ENCODE measurements at places on chromosomes 7 and 10.

DNA sequence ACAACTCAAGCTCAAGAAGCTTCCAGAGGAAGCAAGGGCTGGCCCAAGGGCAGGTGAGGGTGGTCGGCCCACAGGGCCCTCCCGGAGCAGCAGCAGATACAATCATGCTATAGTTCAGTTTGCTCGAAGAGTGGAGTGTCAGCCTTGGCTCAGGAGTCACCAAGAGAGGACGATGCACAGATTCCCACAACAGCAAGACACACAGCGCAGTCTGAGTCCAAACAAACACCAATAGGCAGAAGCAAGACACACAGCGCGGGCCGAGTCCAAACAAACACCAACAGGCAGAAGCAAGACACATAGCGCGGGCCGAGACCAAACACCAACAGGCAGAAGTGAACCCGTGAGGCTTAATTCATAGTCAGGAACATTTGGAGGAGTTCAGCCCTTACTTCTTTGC is 138.4 kb downstream of the PTPRN2 start:
- no peak overlapping the region for H3K4me3 ChIP-seq
- H3K36me3 ChIP-seq: no peaks in the 10 kb centered on the region
- H3K27me3 ChIP-seq: no peaks in the 10 kb centered on the region
- DNase-seq: no peak

DNA sequence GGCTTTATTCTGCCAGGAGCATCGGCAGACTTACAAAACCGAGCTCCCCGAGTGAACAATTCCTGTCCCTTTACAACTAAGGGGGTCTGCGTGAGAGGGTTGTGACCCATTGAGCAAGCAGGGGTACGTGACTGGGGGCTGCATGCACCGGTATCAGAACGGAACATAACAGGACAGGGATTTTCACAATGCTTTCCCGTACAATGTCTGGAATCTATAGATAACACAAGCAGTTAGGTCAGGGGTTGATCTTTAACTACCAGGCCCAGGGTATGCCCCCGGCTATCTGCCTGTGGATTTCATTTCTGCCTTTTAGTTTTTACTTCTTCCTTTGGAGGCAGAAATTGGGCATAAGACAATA is 38.1 kb upstream of the GSDME start:
- H3K27ac ChIP-seq: peak overlapping the region; percentile 56
- peak overlapping the region; percentile 23 for H3K4me3 ChIP-seq
- DNase-seq: peak; percentile 29
- H3K27me3 ChIP-seq: no peaks in the 10 kb centered on the region

GRCh38 chr7:106065575-106066500 is 46.3 kb downstream of the SYPL1 start:
- H3K36me3 ChIP-seq: no peaks in the 10 kb centered on the region
- peak overlapping the region; percentile 11 for H3K27ac ChIP-seq
- peaks cover 11% of the 10 kb centered on the region for H3K27me3 ChIP-seq
- H3K4me3 ChIP-seq: peak overlapping the region; percentile 50
- DNase-seq: peak; percentile 33

DNA sequence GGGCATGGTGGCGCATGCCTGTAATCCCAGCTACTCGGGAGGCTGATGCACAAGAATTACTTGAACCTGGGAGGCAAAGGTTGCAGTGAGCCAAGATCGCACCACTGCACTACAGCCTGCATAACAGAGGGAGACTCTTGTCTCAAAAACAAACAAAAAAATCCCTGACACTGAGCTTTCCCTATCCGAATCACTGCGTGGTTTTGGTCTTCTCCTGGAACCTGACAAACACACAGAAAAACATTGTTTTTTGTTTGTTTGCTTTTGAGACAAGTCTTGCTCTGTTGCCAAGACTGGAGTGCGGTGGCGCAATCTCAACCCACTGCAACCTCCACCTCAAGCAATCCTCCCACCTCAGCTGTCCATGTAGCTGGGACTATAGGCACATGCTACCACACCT is 50.4 kb upstream of the PTPRN2 start:
- H3K36me3 ChIP-seq: peaks cover 10% of the 10 kb centered on the region
- H3K27ac ChIP-seq: peak overlapping the region; percentile 64
- H3K4me3 ChIP-seq: no peak overlapping the region
- peak; percentile 72 for DNase-seq

DNA sequence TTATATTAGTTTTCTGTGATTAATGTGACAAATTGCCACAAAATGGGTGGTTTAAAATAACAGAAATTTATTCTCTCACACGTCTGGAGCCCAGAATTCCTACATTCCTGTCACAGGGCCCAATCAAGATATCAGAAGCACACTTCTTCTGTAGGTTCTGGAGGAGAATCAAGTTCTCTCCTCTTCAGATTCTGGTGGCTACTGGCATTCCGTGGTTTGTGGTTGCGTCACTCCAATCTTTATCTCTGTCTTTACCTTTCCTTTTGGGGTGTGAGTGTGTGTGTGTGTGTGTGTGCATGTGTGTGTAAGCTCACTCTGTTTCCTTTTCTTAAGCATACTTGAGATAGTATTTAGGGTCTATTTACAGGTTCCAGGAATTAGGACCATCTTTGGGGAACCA is 115.5 kb upstream of the DKK1 start:
- H3K27ac ChIP-seq: no peak overlapping the region
- H3K4me1 ChIP-seq: no peaks in the 10 kb centered on the region
- DNase-seq: no peak
- H3K27me3 ChIP-seq: no peaks in the 10 kb centered on the region
- no peaks in the 10 kb centered on the region for H3K36me3 ChIP-seq

DNA sequence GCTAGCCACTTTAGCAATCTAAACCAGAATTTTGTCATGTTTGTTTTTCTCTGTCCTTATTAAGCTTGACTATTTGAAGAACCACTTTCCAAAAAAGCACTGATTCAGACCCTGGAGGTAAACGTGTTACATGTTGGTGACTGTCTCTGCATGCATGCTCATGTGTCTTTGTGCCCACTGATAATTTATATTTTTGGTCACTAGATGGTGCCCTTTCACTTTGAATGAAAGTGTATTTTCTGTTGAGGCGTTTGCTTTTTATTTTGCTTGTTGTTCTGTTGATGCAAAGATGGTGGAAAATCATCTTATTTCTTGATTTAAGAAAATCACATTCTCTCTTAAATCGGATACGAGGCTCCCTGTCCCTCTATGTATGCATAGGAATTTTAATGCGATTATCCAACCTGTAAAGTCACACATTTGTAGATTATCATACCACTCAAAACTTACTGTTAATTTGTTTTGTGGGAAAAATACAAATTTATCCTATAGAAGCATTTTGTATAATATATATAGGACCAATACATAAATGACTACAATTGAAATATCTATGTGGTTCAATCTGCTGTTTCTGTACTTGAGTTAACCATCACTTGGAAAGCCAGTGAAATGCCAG is 269.3 kb downstream of the BICC1 start:
- no peak overlapping the region for H3K4me3 ChIP-seq
- no peaks in the 10 kb centered on the region for H3K36me3 ChIP-seq
- H3K27me3 ChIP-seq: no peaks in the 10 kb centered on the region
- no peak overlapping the region for H3K27ac ChIP-seq

DNA sequence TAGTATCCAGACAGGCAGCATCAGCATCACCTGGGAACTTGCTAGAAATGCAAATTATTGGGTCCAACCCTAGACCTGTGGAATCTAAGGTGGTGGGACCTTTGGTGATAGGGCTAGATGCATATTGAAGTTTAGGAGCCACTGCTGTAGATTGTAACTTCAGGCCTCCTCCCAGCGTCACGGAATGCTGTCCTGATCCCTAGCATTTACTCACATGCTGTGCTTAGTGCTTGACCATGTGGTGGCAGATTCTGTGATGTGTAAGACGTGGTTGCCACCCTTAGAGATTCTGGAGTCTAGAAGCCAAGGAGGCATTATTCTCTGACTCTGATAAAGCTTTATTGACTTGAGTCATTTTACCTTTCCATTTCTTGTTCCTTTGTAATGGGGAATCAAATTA is 13.5 kb downstream of the AHR start:
- peaks cover 4% of the 10 kb centered on the region for H3K36me3 ChIP-seq
- no peak for DNase-seq
- no peak overlapping the region for H3K27ac ChIP-seq
- H3K4me3 ChIP-seq: no peak overlapping the region
- H3K4me1 ChIP-seq: peaks cover 20% of the 10 kb centered on the region

- H3K27ac ChIP-seq: peak overlapping the region; percentile 23
- H3K4me3 ChIP-seq: no peak overlapping the region
- peaks cover 27% of the 10 kb centered on the region for H3K4me1 ChIP-seq
- peak; percentile 16 for DNase-seq
- H3K27me3 ChIP-seq: no peaks in the 10 kb centered on the region
Measured at GRCh38 chr10:28242555-28243204, 60.2 kb downstream of the MPP7 start.

DNA sequence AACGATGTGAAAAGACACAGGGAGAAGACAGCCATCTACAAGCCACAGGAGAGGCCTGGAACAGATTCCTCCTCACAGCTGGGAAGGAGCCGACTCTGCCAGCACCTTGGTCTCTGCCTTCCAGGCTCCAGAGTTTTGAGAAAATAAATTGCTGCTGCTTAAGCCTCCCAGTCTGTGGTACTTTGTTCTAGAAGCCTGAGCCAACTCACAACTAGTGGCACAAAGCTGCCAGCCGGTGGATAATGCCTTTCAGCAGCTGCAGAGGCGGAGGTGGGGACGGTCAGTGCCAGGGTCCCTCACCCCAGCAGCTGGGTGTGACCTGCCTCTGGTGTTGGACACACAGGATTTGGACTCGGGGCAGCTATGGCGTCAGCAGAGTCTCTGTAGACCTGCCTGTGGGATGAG is 255.4 kb upstream of the PITRM1 start:
- no peak overlapping the region for H3K4me3 ChIP-seq
- no peak for DNase-seq
- peaks cover 22% of the 10 kb centered on the region for H3K27me3 ChIP-seq
- H3K27ac ChIP-seq: no peak overlapping the region
- H3K36me3 ChIP-seq: no peaks in the 10 kb centered on the region

DNA sequence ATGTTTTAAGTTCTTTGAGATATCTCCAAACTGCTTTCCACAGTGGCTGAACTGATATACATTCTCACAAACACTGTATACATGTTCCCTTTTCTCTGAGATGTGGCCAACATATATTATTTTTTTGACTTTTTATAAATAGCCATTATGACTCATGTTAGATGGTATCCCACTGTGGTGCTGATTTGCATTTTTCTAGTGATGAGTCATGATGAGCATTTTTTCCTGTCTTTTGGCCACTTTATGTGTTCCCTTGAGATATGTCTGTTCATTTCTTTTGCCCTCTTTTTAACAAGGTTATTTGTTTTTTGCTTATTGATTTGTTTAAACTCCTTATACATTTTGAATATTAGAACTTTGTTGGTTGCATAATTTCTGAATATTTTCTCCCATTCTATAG is 1055.1 kb downstream of the NXPH1 start:
- no peaks in the 10 kb centered on the region for H3K27me3 ChIP-seq
- H3K4me1 ChIP-seq: no peaks in the 10 kb centered on the region
- H3K4me3 ChIP-seq: no peak overlapping the region
- H3K36me3 ChIP-seq: no peaks in the 10 kb centered on the region
- H3K27ac ChIP-seq: no peak overlapping the region
- DNase-seq: no peak

- H3K4me1 ChIP-seq: no peaks in the 10 kb centered on the region
- no peak for DNase-seq
- no peak overlapping the region for H3K27ac ChIP-seq
- H3K4me3 ChIP-seq: no peak overlapping the region
- H3K36me3 ChIP-seq: no peaks in the 10 kb centered on the region
Measured at GRCh38 chr10:14736043-14736442, 38.7 kb downstream of the FAM107B start.

- DNase-seq: no peak
- no peak overlapping the region for H3K27ac ChIP-seq
- H3K36me3 ChIP-seq: no peaks in the 10 kb centered on the region
- H3K27me3 ChIP-seq: peaks cover 16% of the 10 kb centered on the region
- H3K4me1 ChIP-seq: no peaks in the 10 kb centered on the region
Measured at GRCh38 chr7:72503644-72504043, 91.5 kb upstream of the CALN1 start.

DNA sequence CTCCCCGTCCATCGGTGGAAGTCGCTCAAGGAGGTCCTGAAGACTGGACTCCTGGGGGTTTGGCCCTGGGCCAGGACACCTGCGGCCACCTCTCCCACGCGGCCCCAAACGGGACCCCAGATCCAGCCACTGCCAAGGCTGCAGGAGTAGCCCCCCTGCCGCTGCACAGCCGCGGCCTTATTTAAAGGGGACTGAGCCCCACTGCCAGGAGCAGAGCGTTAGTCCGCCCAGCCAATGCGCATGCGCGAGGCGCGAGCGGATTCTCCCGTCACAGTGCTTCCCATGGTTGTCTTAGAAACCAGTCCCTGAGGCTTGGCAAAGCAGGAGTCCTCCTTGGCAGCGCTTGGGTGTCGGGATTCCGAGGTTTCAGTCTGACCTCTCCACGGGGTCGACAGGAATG is 320.0 kb downstream of the ZNF716 start:
- no peak overlapping the region for H3K4me3 ChIP-seq
- H3K27ac ChIP-seq: no peak overlapping the region
- no peaks in the 10 kb centered on the region for H3K27me3 ChIP-seq
- no peaks in the 10 kb centered on the region for H3K4me1 ChIP-seq

GRCh38 chr7:42192851-42193461 is 44.1 kb downstream of the GLI3 start:
- H3K36me3 ChIP-seq: no peaks in the 10 kb centered on the region
- peaks cover 2% of the 10 kb centered on the region for H3K27me3 ChIP-seq
- no peaks in the 10 kb centered on the region for H3K4me1 ChIP-seq
- H3K27ac ChIP-seq: no peak overlapping the region
- no peak for DNase-seq
- H3K4me3 ChIP-seq: no peak overlapping the region

GRCh38 chr10:112131996-112132395 is 51.6 kb downstream of the GPAM start:
- no peak overlapping the region for H3K27ac ChIP-seq
- no peaks in the 10 kb centered on the region for H3K27me3 ChIP-seq
- no peak overlapping the region for H3K4me3 ChIP-seq
- peaks cover 15% of the 10 kb centered on the region for H3K36me3 ChIP-seq
- no peak for DNase-seq

DNA sequence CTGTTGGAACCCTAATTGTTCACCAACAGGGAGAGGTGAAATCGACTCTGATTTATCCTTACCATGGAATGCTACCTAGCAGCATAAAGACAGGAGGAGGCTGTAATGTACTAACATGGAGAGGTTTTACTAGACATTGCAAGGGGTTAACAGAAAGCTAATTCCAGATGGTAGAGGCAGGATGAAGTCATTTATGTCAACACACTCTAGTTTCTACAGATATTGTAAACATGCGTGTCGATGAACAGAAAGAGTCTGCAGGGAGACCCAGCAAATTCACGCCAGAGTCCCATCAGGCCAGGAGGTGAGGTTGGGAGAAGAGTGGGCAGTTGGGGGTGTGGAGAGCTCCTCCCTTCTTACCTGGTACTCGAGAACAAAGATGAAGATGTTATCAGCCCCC is 7.0 kb downstream of the NPC1L1 start:
- no peaks in the 10 kb centered on the region for H3K27me3 ChIP-seq
- H3K27ac ChIP-seq: no peak overlapping the region
- peaks cover 8% of the 10 kb centered on the region for H3K36me3 ChIP-seq
- H3K4me3 ChIP-seq: no peak overlapping the region

DNA sequence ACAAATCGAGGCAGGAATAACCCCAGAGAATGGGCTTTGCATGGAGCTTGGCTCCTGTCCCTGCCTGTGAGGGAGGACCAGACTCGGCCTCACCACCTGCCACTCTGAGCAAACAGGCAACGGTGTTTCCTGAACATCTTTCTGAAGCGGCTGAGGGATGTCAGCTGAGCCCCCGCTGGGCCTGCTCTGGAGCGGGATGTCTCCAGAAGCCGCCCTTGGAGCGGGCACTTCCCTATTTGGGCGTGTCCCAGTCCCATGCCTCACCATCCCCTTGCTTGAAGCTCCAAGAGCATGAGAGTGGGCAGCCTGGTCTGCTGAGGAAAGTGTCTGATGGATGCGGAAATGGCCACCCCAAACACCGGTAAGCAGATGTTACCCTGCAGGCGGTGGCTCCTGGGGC is 10.2 kb downstream of the ALKBH4 start:
- no peak for DNase-seq
- H3K36me3 ChIP-seq: peaks cover 7% of the 10 kb centered on the region
- H3K27me3 ChIP-seq: no peaks in the 10 kb centered on the region

Data from HepG2 (cell line).